ENCODE measurements at places on chromosomes 7 and 10. TPM values are rescaled to one million over a fixed set of nuclear protein-coding genes. Genes with fewer than 3 reads are reported as not detected.
A peak's percentile ranks its signal among the peaks of the same experiment; 100 is the strongest.

DNA sequence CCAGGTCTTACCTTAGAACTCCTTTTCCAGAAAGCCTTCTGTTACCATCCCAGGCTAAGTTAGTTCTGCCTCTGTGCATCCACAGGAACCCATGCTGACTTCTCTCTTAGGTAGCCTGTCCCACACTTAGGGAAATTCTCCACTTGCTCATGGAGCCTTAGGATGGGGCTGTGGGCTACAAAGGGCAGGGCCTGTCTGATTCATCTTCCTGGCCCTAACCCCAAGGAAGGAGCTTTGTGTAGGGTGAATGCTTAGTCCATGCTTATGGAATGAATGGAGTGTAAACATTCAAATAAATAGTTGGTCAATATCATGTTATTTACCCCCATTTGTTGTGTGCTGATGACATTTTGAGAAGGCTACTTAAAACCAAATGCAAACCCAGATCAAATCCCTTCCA lies 54.7 kb downstream of the EMX2 start:
- DNase-seq = no peak

KIAA1217 gene
- total RNA-seq = 32.6 TPM

GPR26 gene
- not detected for total RNA-seq

GRCh38 chr7:44075296-44076075 lies 6.8 kb downstream of the POLM start:
- peak; percentile 16 for DNase-seq

- DNase-seq = no peak
Observed at GRCh38 chr10:72059843-72060822, 28.2 kb downstream of the SPOCK2 start.

GRCh38 chr7:72751978-72752377 lies 76.0 kb downstream of the TYW1B start:
- no peak for DNase-seq

DNA sequence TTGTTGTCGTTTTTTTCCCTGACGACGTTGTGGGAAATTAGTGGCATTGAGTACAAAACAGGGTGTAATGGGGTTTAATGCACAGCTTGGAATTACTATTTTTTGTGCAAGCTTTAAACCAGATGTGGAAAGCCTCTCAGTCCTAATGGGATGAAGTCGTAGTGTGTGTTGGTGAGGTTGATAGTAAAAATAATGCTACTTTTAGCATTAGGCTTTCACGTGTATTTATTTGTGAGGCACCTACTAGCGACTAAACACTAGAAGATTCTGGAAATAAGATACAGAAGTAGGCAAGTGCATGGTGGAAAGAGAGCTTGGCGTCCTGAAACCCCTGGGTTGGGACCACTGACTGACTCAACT lies 588 bp upstream of the ORC5 start:
- no peak for DNase-seq

GRCh38 chr7:116426428-116427156 lies 72.9 kb upstream of the CAV2 start:
- no peak for DNase-seq

PAX4 gene
- total RNA-seq = not detected

GRCh38 chr7:51043461-51043860 lies 260.8 kb upstream of the GRB10 start:
- DNase-seq = no peak

Measured in left cardiac atrium (tissue), 4 donors.